ENCODE measurements at places on chromosomes 5 and 9.

GRCh38 chr9:124840300-124840833 is 12.9 kb upstream of the WDR38 start:
- no peak for DNase-seq

DNA sequence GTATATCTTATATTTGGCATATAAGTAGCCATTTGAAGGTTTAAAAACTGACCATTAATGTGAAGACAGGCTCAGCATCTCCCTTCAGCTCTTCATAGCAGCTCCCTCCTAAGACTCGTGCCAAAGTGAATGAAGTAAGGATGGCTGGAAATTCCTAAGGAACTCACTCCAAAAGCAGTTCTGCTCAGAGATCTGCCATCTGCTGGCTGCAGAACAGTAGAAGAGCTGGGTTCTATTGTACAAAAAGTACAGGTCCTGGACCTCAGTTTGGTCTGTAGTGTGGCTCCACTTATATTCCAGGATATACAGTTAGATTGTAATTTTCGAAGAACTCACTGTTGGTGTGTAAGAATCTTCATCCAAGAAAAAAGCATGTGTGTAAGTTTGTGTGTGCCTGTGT is 104.9 kb upstream of the RUSC2 start:
- no peak for DNase-seq

GRCh38 chr5:4883360-4883759 is 256.8 kb upstream of the ADAMTS16 start:
- DNase-seq: no peak

- DNase-seq: no peak
Observed at GRCh38 chr5:134968055-134968454, 348 bp downstream of the CATSPER3 start.

DNA sequence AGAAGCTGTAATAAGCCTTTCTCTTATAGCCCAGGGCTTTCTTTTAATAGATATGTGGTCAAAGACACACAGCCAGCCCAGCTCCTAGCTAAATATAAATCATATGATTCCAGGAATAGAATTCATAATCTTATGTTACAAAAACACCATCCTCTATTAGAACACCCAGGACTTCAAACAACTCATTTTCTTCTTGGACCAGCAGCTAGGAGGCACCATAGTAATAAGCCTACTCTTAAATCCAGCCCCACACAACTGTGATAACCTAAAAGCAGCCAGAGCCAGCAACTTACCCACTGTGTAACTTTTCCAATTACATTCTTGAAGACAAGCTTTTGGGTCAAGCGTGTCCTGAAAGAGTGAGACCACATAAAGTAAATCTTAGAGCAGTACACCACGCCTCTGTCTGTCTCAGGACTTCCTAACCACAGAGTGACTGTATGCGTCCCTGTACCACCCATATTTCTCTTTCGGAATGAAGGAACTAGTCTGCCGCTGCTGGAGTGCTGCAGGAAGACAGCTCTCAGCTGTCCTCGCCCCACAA is 223.8 kb downstream of the TLE1 start:
- DNase-seq: no peak

DNA sequence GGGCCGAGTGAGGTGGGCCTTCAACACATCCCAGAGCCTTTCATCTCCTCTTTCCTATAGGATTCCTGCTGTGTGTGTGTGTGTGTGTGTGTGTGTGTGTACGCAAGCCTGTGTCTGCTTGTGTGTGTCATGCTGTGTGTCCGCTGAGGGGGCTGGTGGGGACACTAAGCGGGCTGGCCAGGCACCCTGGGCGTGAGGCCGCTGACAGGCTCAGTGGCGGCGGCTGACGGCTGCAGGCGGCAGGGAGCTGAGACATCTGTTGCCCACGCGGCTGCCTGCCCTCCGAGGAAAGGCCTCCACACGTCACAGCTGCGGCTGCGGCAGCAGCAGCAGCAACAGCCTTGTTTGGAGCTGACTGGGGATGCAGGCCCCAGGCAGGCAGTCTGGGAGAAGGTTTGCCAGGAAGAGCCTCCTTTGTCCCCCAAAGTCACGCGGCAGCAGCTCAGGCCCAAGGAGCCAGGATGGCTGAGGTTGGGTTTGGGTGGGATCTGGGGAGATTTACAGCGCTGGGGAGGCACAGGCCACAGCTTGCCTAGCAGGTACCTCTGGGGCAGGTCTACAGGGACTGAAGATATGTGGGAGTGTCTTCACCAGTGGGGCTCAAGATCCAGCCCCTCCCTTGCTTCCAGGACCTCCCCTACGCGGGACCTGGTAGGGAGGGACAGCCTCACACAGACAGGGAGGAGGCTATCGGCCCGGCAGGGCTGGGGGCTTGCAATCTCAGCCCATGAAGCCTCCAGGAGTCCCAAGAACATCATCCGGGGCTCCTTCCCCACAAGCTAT is 1.8 kb downstream of the PDLIM4 start:
- DNase-seq: peak; percentile 43

DNA sequence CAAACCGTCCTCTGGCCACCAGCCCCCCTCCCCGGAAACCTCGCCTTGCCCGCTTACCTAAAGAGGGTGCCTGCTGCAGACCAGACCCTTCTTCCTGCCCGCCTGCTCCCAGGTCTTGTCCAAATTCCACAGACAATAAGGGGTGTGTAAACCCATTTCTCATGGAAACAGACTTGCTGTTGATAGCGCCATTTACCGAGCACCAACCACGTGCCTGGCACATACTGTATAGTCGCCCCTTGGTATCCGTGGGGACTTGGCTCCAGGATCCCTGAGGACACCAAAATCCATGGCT is 25.1 kb downstream of the CDHR2 start:
- no peak for DNase-seq

DNA sequence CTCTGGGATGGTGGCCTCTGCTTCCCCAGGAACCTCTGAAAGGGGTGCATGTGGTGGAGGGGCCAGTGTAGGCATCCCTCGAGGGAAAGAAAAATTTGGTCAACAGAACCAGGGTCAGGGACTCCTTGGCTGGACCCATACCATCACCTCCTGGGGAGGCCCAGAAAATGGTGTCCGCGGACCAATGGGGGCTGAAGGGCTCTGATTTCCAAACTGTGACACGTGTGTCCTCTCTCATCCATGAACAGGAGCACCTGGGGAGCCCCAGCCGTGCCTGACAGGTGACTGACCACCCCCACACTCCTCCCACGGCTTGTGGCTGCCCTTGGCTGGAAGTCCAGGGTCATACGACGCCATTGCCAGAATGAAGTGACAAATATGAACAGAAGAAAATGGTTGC is 3.9 kb downstream of the FCN2 start:
- no peak for DNase-seq

- DNase-seq: peak; percentile 53
Observed at GRCh38 chr5:155728146-155728856, 598.7 kb upstream of the SGCD start.

DNA sequence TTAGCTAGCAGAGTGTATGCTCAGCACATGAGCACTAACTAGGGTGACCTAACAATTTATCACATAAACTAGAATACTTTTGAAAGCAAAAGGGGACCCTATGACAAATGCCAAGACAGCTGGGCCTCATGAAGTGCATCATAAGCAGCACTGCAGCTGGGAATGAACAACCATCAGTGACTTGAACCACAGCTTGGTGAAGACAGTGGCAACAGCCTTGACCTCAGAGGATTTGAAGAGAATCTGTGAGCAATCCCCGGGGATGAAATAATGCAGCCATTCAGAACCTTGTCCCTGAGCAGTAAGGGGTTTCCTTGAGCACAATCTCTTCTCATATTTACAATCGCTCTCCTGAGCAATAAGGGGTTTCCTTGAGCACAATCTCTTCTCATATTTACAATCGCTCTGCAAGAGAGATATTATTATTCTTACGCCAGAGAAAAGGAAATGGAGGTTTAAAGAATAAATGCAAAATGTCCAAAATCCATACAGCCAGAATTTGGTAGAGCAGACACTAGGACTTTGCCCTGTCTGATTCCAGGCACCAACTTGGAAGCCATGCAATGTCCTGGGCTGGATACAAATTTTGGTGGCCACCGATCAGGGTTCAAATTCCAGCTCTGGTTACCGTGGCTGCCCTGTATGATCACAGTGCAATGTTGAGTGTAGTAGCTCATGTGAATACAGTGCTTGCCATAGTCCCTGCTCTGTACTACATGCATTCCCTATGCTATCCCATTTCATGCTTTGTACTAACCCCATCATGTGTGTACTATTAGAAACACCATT is 846 bp upstream of the NSG2 start:
- no peak for DNase-seq

DNA sequence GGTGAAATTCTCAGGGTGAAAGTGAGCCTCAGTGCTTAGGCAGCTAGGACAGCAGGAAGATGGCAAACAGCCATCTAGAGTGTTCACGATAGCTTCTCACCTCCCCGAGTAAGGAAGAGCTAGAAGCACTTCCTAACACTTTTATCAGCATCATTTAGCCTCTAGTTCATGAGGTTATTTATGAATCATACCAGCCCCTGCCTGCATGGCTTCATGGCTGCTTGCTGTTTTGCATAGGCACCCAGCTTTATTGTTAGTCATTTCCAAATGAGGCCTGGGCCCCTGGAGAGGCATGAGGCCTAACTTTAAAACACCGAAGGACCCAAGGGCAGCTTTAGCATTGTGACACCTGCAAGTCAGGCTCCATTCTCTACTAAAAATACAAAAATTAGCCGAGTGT is 134.9 kb upstream of the PANK3 start:
- DNase-seq: no peak

- DNase-seq: no peak
Observed at GRCh38 chr9:126859111-126859510, 1.3 kb upstream of the ZBTB34 start.

- no peak for DNase-seq
Observed at GRCh38 chr5:95800553-95800952, 22.0 kb downstream of the GLRX start.

DNA sequence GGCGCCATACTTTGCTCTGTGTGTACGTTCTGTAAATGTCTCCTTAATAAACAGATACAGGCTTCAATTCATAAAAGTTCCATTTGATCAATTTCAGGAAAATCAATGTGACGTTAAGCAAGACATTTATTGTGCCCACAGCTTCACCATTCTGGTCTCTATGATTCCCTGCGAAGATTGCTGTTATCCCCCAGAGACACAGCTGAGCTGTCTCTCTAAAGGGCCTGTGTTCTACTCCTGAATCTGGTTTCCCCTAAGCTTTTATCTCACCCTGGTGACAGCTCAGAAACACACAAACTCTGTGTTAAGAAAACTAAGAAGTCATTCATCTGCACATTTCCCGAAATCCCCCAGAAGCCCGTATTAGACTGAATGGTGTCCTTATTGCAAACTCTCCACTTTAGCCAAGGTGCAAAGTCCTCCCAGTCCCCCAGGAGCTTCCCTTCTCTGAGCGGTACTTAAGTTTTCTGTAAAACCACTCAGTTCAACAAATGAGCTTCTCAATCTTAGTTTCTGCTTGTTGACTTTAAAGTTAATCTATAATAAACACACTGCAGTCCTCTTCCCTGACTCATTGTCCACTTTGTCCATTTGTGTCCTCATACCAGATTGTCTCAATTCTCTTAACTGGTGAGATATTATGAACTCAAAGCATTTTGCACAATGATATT is 1.4 kb upstream of the C5orf15 start:
- DNase-seq: no peak

DNA sequence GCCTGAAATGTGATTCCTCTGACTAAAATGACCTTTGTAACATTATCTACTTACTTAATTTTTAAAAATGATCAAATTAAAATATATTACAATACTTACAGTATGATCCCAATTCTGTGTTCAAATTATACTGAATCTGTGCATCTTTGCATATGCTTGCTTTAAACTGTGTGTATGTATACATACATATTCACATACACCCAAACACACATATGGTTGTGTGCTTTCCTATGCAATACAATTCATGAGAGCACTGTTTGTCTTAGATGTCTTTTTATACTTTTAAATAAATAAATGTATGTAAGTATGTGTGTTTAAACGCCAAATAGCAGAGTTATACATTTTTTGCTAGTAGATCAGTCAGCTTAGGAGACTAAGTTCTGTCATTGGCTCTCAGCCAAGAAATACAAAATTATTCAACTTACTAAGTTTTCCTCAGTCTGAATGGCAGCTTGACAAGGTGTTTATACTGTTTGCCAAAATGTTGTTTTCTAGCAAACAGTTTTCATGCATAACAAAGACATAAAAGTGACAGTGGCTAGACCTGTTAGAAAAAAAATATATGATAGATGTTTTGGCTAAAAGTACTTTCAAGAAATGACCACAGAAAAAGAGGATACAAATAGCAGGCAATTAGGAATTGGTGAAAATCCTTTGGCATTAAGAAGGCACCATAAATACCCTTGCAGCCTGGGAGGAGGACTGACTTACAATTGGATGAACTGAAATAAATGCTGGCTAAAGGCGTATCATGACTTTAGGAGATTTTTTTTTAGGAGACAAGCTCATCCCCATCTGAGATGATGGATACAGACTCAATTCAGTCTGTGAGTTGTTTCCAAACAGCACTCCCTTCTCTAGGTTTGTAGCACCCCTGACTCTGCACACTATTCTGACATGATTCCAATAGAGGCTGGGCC is 7.9 kb downstream of the TICAM2 start:
- DNase-seq: no peak

GRCh38 chr9:6272229-6272598 is 56.0 kb upstream of the TPD52L3 start:
- DNase-seq: no peak

DNA sequence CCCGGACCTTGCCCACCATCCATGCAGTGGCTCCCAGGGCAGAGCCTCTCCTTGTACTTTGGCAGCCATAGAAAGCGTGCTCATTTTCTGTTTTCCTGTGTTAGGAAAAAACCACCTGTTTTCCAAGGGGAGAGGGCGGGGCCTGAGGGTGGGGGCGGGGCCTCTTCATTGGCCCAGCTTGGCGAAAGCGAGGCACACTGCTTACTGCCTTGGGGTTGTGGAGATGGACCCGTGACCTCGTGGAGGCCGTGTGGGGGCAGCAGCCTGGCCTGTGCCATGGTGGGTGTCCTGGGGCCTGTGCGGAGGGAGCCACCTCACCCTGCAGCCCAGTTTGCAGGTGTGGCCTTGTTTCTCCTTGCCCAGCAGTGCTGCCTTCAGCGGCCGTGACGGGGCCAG is 4.4 kb upstream of the TOR4A start:
- no peak for DNase-seq

GRCh38 chr5:147203213-147203612 is 31.6 kb upstream of the STK32A start:
- no peak for DNase-seq

GRCh38 chr5:36521838-36522745 is 84.3 kb upstream of the SLC1A3 start:
- DNase-seq: no peak

DNA sequence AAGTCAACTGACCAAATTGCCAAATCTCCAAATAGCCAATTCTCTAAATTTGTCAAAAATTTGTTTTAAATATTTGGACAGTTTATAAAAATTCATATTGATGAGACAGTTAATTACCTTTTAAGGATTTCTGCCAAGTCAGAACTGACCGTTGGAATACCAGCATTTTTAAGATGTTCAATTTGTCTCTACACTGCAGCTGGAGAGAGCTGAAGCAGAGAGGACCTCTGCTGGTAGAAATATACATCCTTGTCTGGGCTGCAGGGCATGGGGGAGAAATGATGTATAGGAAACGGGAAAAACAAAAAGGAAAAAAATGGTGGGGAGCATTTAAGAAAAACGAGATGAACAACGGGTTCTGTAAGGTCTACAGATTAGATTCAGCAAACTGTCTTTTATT is 16.8 kb downstream of the NR6A1 start:
- no peak for DNase-seq

- DNase-seq: no peak
Observed at GRCh38 chr9:94150279-94150828, 66.1 kb downstream of the PTPDC1 start.

All from nucleus accumbens (tissue), 56 donors.